Nucleus accumbens (tissue), 56 donors: ENCODE measurements at places on chromosomes 7 and 10.

DNA sequence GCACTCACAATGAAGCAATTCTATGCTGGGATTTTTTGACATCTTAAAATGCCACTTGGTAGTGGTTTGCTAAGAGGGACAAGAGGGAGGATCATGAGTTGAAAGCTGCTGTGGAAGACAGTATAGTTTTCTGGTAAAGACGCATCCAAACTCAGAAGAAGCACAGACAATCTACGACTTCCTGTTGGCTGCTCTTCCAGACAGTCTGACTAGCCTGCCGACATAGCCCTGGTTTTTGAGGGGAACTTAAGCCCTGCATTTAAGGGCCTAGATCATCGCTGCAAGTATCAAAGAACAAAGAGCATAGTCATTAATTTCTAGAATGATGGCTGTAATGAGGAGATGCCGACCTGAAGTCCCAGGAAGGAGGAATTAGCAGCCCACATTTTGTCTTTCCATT lies 99.9 kb upstream of the IKZF1 start:
- DNase-seq, result no peak

GRCh38 chr10:74342991-74343390 lies 192.0 kb downstream of the ADK start:
- no peak for DNase-seq

DNA sequence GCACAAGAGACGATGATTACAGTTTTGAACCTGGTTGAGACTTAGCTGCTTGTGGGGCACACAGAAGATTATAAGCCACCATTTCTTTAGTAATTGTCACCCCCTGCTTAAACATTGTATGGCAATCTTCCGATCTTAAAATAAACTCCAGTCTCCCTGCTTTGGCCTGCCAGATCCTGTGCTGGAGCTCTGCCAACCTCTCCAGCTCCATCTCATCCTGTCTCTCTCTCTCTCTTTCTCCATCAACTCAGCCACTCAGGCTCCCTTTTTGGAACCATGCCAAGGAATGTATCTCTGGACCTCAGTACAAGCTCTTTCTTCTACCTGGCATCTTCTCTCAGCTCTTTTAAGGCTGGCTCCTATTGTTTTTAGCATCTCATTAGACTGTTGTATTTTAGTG lies 1053.2 kb downstream of the REEP3 start:
- no peak for DNase-seq

DNA sequence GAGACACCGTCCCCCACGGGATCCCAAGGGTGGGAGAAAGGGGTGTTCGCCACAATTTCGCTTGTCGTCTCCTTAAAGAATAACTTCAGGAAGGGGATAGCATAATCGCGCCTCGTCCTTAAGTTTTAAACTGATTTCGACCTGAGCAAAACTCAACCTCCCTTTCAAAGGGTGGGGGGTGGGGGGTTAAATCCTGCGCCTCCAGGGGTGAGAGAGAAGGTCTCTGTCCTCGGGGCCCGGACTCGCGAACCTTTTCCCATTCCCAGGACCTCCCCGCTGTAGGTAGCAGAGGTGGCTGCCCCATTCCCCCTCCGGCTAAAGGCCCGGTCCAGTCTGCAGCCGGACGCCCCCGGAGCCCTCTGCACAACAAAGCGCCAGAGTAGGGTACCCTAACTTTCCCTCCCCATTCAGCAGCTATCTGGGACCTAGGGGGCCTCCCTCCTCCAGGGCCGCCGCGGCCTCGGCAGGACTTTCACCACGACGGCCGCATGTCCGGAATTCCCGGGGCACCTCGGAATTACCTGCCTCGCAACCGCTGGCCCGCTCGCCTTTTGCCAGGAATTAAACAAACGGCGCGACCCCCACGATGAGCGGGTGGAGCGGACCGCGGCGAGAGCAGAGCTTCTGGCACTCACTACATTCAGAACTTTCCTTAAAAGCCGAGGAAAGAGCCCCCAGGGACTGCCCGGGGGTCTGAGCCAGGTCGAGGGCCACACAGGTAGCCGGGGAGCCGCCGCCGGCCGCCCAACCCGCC lies 1.7 kb downstream of the CDK6 start:
- no peak for DNase-seq

DNA sequence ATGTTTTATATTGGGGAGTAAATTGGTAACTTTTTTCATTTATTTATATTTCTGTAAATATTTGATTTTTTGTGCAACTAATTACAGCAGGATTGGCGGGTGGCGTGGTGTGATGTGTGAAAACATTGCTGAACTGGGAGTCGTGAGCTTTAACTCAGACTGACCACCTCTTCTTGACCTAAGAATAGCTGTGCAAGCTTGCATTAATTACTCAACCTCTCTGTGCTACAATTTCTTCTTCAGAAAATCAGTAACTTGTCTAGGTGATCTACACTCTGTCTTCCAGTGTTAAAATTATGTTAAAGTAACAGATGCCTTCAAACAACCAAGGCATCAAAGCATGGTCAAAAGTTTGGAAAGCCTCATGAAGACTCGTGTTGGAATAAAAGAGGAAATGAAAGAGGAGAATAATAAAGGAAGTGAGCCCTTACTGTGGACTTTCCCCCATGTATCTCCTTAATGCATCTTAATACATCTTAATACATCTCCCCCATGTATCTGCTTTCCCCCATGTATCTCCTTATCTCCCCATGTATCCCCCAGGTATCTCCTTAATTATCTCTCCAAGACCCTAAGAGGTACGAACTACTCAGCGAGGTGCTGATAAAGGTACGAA lies 71.2 kb downstream of the SVIL start:
- DNase-seq, result no peak

DNA sequence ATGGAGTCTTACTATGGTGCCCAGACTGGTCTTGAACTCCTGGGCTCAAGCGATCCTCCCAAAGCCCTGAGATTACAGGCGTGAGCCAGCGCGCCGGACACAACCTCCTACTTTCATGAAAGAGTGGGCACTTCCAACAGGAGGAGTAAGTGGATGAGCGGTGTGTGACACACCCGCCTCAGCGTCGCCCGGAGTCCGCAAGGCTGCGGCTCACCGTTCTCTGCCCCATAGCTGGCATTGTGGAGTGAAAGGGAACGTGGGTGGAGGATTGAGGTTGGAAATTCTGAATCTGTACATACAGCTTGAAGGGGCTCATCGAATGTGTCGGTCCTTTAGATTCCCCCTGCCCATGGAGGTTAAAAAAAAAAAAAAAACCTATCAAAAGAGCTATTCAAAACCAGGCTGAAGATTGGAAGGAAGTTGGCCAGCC lies 524 bp upstream of the PRXL2A start:
- DNase-seq, result no peak
